ENCODE measurements at places on chromosomes 11 and 22.

DNA sequence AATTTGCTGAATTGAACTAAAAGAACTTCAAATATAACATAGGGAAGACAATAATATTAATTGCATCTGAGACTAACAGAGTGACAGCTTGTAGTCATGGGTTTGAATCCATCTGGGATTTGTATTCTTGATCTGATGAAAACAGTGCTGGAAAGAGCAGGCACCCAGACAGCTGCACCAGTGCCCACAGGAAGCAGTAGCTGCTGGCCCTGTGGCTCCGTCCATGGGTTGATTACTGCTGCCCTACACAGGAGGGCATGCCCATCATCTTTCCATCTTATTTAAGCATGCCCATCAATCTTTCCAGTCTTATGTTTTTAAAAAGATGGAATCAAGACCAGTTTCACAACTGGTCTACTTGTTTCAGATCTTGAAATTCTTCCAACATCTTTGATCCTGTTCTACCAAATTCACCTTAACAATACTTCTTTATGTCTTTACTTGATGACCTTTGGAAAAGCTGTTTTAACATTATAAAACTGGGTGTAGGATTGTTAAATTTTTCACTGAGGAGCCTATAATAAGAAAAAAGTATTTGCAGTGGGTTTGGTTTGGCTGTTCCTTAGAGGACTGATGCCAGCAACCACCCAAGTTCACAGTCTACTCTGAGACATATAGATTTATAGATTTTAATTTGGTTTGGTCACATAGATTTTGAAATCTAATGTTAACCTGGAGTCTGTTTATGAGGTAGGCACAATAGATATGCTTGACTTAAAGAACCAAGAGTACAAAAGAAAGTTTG, 761 bp upstream of the NXPE4 start:
- no peak for DNase-seq

GRCh38 chr22:36212901-36213300, 11.3 kb upstream of the APOL4 start:
- no peak for DNase-seq

- no peak for DNase-seq
These were observed 25.5 kb downstream of the NAV2 start for GRCh38 chr11:19738124-19738523.

- DNase-seq = no peak
These were observed 194.3 kb downstream of the OPCML start for GRCh38 chr11:133337951-133338418.

- DNase-seq = no peak
These were observed 1.8 kb downstream of the LDHAL6A start for GRCh38 chr11:18457450-18457849.

DNA sequence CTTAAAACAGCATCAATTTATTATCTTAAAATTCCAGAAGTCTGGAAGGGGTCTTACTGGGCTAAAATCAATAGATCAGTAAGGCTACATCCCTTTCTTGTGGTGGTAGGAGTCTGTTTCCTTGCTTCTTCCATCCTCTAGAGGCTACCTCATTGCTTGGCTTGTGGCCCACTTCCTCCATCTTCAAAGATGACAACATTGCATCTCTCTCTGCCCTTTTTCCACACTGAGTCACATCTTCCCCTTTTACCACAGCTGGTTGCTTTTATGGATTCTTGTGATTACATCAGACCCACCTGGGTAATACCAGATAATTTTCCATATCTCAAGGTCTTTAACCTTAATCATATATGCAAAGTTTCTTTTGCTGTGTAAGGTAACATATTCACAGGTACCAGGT, 60.9 kb downstream of the GRIA4 start:
- no peak for DNase-seq

DNA sequence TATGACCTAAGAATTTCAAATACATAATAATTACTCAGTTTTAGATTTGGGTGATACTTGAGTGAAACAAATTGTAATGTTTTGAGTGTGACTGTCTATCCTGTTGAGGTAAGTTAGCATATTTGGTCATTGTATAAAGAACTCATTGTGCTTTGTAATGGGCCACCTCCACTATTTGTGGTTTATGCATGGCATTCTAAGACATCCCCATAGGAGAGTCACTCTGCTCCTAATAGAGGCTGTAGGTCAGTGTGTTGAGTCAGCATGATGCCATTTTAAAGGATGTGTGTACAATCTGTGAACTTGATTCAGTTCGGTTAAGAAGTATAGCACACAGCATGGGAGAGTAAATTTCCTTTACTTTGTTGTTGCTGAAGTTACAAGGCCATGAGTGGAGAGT, 1112.4 kb downstream of the JRKL start:
- no peak for DNase-seq

Data from astrocyte of the cerebellum (primary cell).